Calu3 (cell line): ENCODE measurements at places on chromosomes 1 and 21. TPM values are rescaled to one million over a fixed set of nuclear protein-coding genes. Genes with fewer than 3 reads are reported as not detected.

GRCh38 chr21:46474382-46474781 is 15.7 kb downstream of the DIP2A start:
- no peaks in the 10 kb centered on the region for H3K27me3 ChIP-seq
- no peaks in the 10 kb centered on the region for H3K4me1 ChIP-seq
- H3K36me3 ChIP-seq, result no peaks in the 10 kb centered on the region
- DNase-seq, result no peak
- no peak overlapping the region for H3K27ac ChIP-seq

- H3K4me3 ChIP-seq, result no peak overlapping the region
- no peak overlapping the region for H3K27ac ChIP-seq
- no peaks in the 10 kb centered on the region for H3K36me3 ChIP-seq
- H3K4me1 ChIP-seq, result peaks cover 27% of the 10 kb centered on the region
- H3K27me3 ChIP-seq, result no peaks in the 10 kb centered on the region
- DNase-seq, result no peak
Measured at GRCh38 chr1:207401578-207401977, 52.5 kb upstream of the CR2 start.

- H3K4me3 ChIP-seq, result no peak overlapping the region
- H3K27ac ChIP-seq, result no peak overlapping the region
- H3K4me1 ChIP-seq, result no peaks in the 10 kb centered on the region
Measured at GRCh38 chr1:1601564-1602303, 1.8 kb upstream of the FNDC10 start.

- H3K4me1 ChIP-seq, result no peaks in the 10 kb centered on the region
- no peak for DNase-seq
- no peaks in the 10 kb centered on the region for H3K36me3 ChIP-seq
- H3K27me3 ChIP-seq, result peaks cover 43% of the 10 kb centered on the region
- no peak overlapping the region for H3K27ac ChIP-seq
Measured at GRCh38 chr1:202317941-202318925, 23.5 kb downstream of the UBE2T start.

DNA sequence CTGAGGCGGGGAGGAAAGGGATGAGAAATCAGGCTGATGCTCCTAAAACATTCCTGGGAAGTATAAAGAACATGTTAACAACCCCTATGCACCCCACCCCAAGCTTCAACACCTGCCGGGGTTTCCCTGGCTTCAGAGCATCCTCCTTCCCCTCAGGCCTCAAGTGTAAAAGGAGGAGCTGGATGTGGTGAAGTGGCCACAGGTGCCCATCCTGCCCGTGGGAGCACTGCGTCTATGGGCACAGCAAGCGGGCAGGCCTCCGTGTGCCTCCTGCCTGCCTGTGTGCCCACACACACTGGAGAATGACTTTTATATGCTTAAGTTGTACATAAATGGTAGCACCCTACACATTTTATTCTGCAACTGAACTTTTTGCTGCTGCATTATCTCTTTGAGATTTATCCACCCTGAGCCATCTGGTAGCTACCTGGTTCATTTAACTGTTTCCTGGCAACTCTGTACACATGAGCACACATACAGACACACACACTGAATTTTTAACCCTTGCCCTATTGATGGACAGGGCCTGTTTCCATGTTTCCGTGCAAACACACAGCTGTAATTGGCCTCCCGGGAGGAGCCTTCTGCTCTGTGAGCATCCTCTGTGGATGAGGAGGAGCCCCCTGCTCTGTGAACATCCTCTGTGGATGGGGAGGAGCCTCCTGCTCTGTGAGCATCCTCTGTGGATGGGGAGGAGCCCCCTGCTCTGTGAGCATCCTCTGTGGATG is 13.4 kb upstream of the FTCD start:
- no peak for DNase-seq
- H3K27ac ChIP-seq, result no peak overlapping the region
- H3K27me3 ChIP-seq, result no peaks in the 10 kb centered on the region
- no peak overlapping the region for H3K4me3 ChIP-seq
- H3K36me3 ChIP-seq, result no peaks in the 10 kb centered on the region

- H3K27ac ChIP-seq, result no peak overlapping the region
- no peaks in the 10 kb centered on the region for H3K4me1 ChIP-seq
- no peaks in the 10 kb centered on the region for H3K36me3 ChIP-seq
- peaks cover 36% of the 10 kb centered on the region for H3K27me3 ChIP-seq
- no peak for DNase-seq
Measured at GRCh38 chr1:210743038-210743437, 390.9 kb downstream of the KCNH1 start.

DNA sequence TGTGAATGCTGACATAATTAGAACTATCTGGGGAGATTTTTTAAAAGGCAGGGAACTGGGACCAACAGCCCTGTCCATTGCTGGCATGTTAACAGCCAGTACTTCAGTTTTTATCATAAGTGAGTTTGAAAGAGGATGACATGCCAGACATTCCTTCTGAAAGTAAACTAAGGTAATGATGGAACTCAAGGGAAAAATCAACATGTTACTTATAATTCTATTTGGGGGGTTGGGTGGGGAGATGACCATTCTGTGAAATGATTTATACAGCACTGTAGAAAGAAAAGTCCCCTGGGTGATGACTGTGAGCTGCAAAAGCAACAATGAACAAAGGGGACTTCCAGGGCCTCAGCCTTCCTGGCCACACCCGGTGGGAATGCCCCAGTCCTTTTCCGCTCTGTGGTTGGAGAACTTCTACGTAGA is 5.4 kb upstream of the LAMC2 start:
- peaks cover 43% of the 10 kb centered on the region for H3K36me3 ChIP-seq
- DNase-seq, result peak; percentile 92
- H3K27ac ChIP-seq, result peak overlapping the region; percentile 93
- peaks cover 68% of the 10 kb centered on the region for H3K4me1 ChIP-seq
- no peaks in the 10 kb centered on the region for H3K27me3 ChIP-seq

DNA sequence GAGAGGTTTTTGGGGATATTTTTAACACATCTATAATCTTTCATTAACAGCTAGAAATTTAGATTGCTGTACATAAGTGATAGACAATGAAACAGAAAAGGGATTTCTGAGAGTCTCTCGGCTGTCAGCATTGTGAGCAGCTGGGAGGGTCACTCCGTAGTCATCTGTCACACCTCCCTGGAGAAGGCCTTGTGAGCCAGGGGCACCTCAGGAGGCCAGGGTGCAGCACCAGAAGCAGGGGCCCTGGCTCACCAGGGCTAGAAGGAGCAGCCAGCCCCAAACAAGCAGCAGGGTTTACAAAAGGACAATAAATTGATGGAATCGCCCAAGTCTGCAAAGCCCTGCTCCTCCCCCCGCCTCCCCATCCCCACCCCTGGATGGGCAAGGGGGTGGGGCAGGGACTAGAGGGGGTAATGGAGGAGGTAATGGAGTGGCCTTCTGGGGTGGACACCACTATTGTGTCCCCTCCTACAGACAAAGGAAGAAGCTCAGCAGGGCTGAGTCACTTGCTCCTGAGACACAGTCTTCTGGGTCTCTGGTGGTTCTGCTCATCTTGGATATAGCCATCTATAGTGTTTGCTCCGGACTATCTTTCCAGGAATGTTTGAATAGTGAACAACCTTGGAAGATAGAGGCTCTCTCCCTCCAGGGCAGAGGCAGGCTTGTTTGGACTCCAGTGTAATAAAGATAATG is 263.4 kb downstream of the NPHP4 start:
- no peak for DNase-seq
- H3K4me1 ChIP-seq, result no peaks in the 10 kb centered on the region
- H3K27me3 ChIP-seq, result peaks cover 60% of the 10 kb centered on the region
- no peak overlapping the region for H3K27ac ChIP-seq

- no peak overlapping the region for H3K27ac ChIP-seq
- H3K4me1 ChIP-seq, result no peaks in the 10 kb centered on the region
- H3K27me3 ChIP-seq, result no peaks in the 10 kb centered on the region
- no peaks in the 10 kb centered on the region for H3K36me3 ChIP-seq
Measured at GRCh38 chr1:170929835-170930554, 5.3 kb upstream of the MROH9 start.

GRCh38 chr1:82836213-82836972 is 1035.7 kb downstream of the ADGRL2 start:
- no peaks in the 10 kb centered on the region for H3K27me3 ChIP-seq
- H3K4me3 ChIP-seq, result no peak overlapping the region
- H3K36me3 ChIP-seq, result no peaks in the 10 kb centered on the region

- no peak overlapping the region for H3K27ac ChIP-seq
- H3K4me1 ChIP-seq, result no peaks in the 10 kb centered on the region
- no peak overlapping the region for H3K4me3 ChIP-seq
- H3K27me3 ChIP-seq, result peaks cover 44% of the 10 kb centered on the region
- no peak for DNase-seq
Measured at GRCh38 chr21:32093646-32094462, 185.0 kb downstream of the MIS18A start.

GRCh38 chr1:205783904-205784303 is 8.6 kb upstream of the RAB29 start:
- no peak overlapping the region for H3K27ac ChIP-seq
- H3K4me1 ChIP-seq, result no peaks in the 10 kb centered on the region
- H3K27me3 ChIP-seq, result no peaks in the 10 kb centered on the region
- DNase-seq, result no peak
- H3K4me3 ChIP-seq, result no peak overlapping the region

GRCh38 chr1:2315674-2316450 is 75.5 kb downstream of the MORN1 start:
- H3K27ac ChIP-seq, result peak overlapping the region; percentile 30
- peak overlapping the region; percentile 39 for H3K4me3 ChIP-seq
- no peaks in the 10 kb centered on the region for H3K4me1 ChIP-seq
- no peak for DNase-seq
- peaks cover 7% of the 10 kb centered on the region for H3K36me3 ChIP-seq

GRCh38 chr1:63983391-63984256 is 209.8 kb downstream of the ROR1 start:
- peak overlapping the region; percentile 13 for H3K4me3 ChIP-seq
- peaks cover 80% of the 10 kb centered on the region for H3K4me1 ChIP-seq
- H3K27ac ChIP-seq, result peak overlapping the region; percentile 43
- no peaks in the 10 kb centered on the region for H3K27me3 ChIP-seq
- no peak for DNase-seq

GRCh38 chr1:20723159-20723536 is 5.3 kb upstream of the KIF17 start:
- peaks cover 12% of the 10 kb centered on the region for H3K27me3 ChIP-seq
- peaks cover 3% of the 10 kb centered on the region for H3K4me1 ChIP-seq
- peaks cover 6% of the 10 kb centered on the region for H3K36me3 ChIP-seq
- no peak for DNase-seq

- H3K4me3 ChIP-seq, result no peak overlapping the region
- peaks cover 5% of the 10 kb centered on the region for H3K36me3 ChIP-seq
Measured at GRCh38 chr1:63063367-63063766, 259.0 kb upstream of the FOXD3 start.

DNA sequence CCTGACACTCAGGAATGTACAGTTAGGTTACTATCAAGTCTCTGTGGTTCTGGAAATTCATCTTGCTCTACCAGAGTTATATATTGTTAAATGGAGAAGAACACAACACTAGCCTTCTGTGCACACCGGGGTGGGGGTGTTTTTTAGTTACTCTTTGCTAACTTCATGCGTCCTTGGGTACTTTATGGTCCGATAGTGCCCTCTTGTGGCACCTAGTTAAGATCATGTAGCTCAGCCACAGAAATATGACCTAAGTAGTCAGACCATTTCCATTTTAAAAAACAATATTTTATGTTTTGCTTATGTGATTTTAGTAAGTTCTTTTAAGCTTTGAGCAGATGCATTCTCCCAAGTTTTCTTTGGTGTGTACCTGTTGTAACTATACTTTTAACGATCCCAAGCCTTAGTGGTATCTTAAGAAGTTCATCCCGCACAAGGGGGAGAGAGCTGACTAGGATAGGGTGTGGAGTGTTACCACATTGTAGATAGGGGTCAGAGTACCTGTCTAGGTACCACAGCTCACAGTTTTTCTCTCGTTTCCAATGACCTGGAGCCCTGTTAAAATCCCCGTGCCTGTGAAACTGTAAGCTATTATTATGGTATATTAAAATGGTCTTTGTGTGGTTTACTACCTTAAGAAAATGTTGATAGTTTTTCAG is 20.6 kb upstream of the SH3D21 start:
- H3K4me3 ChIP-seq, result no peak overlapping the region
- no peak overlapping the region for H3K27ac ChIP-seq
- peaks cover 60% of the 10 kb centered on the region for H3K36me3 ChIP-seq
- no peaks in the 10 kb centered on the region for H3K27me3 ChIP-seq

DNA sequence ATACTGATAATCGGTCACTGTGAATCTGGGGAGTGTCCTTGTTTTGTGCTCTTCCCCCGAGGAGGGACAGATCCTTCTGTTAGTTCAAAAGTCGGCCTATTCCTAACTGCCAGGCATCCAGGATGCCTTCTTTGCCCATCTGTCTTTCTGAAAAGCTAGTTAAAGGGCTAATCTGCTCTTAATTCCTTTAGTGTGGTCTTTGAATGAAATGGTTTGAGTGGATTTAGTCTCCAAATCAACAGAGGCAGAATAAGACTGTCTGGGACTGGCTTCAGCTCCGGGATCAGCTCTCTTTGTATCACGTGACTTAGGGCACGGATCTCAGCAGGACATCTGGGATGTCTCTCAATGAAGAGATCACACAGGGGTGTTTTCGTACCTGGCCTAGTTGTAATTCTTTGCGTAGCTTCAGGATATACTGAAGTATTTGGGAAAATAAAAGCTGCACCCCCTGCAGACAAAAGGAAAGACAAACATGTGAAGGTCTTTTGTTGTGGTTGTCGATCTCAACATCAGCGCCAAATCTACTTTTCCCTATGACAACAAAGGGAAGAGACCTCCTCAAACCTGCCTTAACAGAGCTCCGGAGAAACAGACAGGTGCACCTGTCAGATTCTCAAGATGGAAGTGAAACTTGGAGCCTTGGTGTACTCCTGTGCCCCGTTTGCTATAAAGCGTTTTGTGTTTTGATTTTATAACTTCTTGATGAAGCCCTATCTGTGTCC is 97.9 kb downstream of the ERG start:
- no peak overlapping the region for H3K4me3 ChIP-seq
- no peaks in the 10 kb centered on the region for H3K36me3 ChIP-seq
- H3K27ac ChIP-seq, result no peak overlapping the region
- H3K4me1 ChIP-seq, result no peaks in the 10 kb centered on the region
- H3K27me3 ChIP-seq, result peaks cover 96% of the 10 kb centered on the region

- peaks cover 16% of the 10 kb centered on the region for H3K36me3 ChIP-seq
- peak; percentile 47 for DNase-seq
- H3K4me1 ChIP-seq, result peaks cover 19% of the 10 kb centered on the region
- no peaks in the 10 kb centered on the region for H3K27me3 ChIP-seq
- peak overlapping the region; percentile 31 for H3K27ac ChIP-seq
Measured at GRCh38 chr1:226308166-226308722, 720 bp downstream of the LIN9 start.

- no peak overlapping the region for H3K27ac ChIP-seq
- DNase-seq, result no peak
- no peaks in the 10 kb centered on the region for H3K36me3 ChIP-seq
- peaks cover 43% of the 10 kb centered on the region for H3K27me3 ChIP-seq
- no peak overlapping the region for H3K4me3 ChIP-seq
- H3K4me1 ChIP-seq, result no peaks in the 10 kb centered on the region
Measured at GRCh38 chr21:44263221-44263760, 1.6 kb upstream of the DNMT3L start.

FAM110D gene
- not detected in 2 replicates for total RNA-seq

GUCA2B gene
- total RNA-seq, result not detected in 2 replicates

SNX27 gene
- total RNA-seq, result 52.4 and 57.1 TPM in 2 replicates

MRPS15 gene
- total RNA-seq, result 84.1 and 97.8 TPM in 2 replicates

ACTL8 gene
- total RNA-seq, result 0.22 TPM in 1 of 2 replicates, not detected in the other

ADGRL2 gene
- total RNA-seq, result 58.8 and 72.3 TPM in 2 replicates

MRPS21 gene
- total RNA-seq, result 66.9 and 67.4 TPM in 2 replicates

ODR4 gene
- 29.6 and 30.4 TPM in 2 replicates for total RNA-seq

KRTAP13-2 gene
- total RNA-seq, result not detected in 2 replicates

AADACL3 gene
- not detected in 2 replicates for total RNA-seq
